ENCODE measurements at places on chromosomes 5 and 9. TPM values are rescaled to one million over a fixed set of nuclear protein-coding genes. Genes with fewer than 3 reads are reported as not detected.

DNA sequence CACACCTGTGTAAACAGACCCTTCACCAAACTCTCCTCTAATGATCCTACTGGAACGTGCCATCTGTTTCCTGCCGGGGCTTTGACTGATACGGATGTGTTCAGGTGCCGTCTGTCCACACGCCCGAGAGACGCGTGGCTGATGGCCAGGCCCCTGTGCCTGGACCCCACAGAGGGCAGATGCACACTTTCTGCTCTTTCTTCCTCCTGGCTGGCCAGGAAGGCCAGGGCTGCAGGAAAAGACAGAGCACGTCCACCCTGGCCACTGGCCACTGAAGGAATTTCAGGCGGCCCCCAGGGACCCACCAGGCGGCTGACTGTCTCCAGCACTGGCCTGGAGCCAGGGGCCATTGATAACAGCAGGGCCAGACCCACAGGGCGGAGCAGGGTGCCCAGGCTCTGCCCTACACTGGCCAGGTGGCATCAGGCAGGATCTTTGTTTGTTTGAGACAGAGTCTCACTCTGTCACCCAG, 3.6 kb upstream of the ENG start:
- no peaks in the 10 kb centered on the region for H3K36me3 ChIP-seq
- no peak overlapping the region for H3K4me3 ChIP-seq
- no peak overlapping the region for H3K27ac ChIP-seq
- no peak for DNase-seq
- no peaks in the 10 kb centered on the region for H3K27me3 ChIP-seq

DNA sequence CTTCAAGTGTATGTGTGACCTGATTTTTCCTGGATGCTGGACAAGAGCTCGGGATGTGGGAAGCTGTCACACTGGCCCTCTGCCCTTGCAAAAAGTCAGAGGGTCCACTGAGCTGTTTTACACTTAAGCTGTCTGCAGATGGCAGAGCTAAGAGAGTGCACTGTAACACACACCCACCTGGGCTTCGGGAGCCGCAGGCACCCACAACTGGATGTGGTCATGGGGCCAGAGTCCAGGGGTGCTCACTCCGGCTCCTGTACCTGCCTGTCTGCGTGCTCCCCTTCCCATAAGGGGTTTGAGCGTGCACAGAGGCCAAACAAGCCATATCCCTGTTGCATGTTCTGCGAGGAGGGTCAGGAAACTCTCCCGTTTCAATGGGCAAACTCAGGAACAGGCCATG, 82.5 kb downstream of the LRRC70 start:
- H3K4me1 ChIP-seq, result no peaks in the 10 kb centered on the region
- H3K27me3 ChIP-seq, result no peaks in the 10 kb centered on the region
- H3K27ac ChIP-seq, result no peak overlapping the region
- DNase-seq, result no peak
- no peaks in the 10 kb centered on the region for H3K36me3 ChIP-seq
- H3K4me3 ChIP-seq, result no peak overlapping the region

DNA sequence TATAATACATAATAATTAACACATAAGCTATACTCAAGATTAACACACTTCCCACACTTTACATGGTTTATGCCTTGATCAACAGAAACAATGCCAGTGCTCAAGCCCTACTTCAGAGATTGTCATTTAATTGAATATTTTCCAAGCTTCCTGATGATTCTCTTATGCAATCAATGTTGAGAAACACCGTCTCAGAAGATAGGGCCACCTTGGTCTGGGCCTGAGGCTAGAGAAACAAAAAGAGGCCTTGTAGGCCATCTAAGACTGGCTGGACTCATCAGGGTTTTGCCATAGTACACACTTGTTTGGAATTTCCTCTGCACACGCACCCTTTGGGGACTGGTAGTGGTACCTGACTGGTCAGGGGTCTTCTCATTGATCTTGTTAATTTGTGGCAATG, 16.3 kb downstream of the C9orf152 start:
- no peak overlapping the region for H3K27ac ChIP-seq
- H3K4me1 ChIP-seq, result no peaks in the 10 kb centered on the region
- DNase-seq, result no peak
- H3K36me3 ChIP-seq, result no peaks in the 10 kb centered on the region
- H3K4me3 ChIP-seq, result no peak overlapping the region

The OR2S2 gene
- total RNA-seq, result not detected

DNA sequence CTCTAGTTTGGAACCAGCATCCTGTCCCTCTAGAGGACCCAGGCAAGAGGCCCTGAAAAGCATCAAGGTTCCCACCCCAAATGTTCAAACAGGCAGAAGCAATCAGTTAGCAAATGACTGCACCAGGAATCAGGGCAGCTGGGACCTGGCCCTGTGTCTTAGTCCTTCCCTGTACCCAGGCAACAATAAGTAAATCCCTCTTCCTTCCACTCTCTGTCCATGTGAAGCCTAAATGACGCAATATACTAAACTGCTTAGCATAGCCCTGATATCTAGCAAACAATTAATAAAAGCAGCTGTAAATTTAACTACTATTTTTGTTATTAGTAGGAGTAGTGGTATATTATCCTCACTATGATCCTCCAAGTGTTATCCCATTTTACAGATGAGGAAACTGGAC, 13.2 kb upstream of the ADRA1B start:
- H3K27ac ChIP-seq, result no peak overlapping the region
- peaks cover 10% of the 10 kb centered on the region for H3K27me3 ChIP-seq
- no peak for DNase-seq
- no peak overlapping the region for H3K4me3 ChIP-seq
- no peaks in the 10 kb centered on the region for H3K36me3 ChIP-seq

The PTPN3 gene
- 0.29 TPM for total RNA-seq

- H3K36me3 ChIP-seq, result no peaks in the 10 kb centered on the region
- H3K27ac ChIP-seq, result peak overlapping the region; percentile 100
- peaks cover 53% of the 10 kb centered on the region for H3K4me1 ChIP-seq
- DNase-seq, result no peak
- peak overlapping the region; percentile 95 for H3K4me3 ChIP-seq
Measured at GRCh38 chr9:3526997-3527940, 1.5 kb upstream of the RFX3 start.

DNA sequence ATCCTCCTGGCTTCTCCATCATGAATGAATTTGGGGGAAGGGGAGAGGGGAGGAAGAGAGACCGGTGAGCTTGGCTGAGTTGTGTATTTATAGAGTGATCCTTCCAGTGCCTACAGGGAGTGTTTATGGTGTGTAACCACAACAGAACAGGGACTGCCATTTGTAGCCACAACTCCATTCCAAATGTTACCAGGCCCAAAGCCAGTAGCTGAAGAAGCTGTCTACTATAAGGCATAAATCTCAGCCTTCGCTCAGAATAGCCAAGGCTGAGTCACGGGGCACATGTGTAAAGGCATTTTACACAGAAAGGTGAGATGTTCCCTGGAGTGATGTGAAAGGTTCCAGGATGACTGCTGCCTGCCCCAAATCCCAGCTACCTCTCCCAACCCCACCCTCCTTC, 2.5 kb downstream of the TMEM252 start:
- no peaks in the 10 kb centered on the region for H3K4me1 ChIP-seq
- no peak for DNase-seq
- H3K36me3 ChIP-seq, result no peaks in the 10 kb centered on the region
- no peaks in the 10 kb centered on the region for H3K27me3 ChIP-seq

The GARIN3 gene
- 0.50 TPM for total RNA-seq

DNA sequence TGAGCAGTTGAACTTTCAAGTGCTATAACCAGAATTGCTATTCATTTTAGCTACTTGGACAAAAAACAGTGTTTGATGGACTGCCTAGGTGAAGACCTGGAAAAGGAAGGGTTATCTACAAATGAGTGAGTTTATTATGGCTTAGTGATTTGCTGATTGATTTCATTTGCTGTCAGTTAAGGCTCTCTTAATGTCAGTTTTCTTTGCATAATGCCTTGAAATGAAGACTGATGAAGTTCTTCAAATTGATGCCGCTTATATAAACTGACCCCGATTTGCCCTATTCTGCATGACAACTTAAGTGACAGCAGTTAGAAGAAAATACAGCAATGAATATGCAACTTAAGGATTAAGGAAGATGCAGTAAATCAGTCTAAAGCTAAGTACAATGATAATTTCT, 332.6 kb downstream of the CCDC171 start:
- no peak overlapping the region for H3K4me3 ChIP-seq
- no peaks in the 10 kb centered on the region for H3K4me1 ChIP-seq
- no peaks in the 10 kb centered on the region for H3K36me3 ChIP-seq

DNA sequence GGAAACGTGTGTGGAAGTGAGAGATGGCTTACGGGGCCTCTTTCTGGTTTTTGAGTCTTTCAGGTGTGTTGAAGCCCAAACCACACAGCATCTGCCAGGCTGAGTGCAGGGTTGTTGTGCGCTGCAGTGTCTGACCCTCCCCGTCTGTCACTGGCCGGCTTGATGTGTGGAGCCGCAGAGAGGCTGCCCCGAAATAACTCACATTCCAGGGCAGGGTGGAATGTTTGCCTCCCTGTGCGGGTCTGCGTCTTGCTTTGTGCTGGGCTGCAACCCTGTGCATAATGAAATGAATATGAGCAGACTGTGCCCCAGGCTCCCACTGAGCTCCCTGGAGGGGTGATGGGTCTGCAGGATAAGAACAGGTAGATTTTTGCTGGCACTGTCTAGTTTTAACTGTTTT, 9.9 kb upstream of the PLEKHG4B start:
- H3K4me3 ChIP-seq, result no peak overlapping the region
- no peaks in the 10 kb centered on the region for H3K36me3 ChIP-seq
- H3K27ac ChIP-seq, result no peak overlapping the region
- H3K4me1 ChIP-seq, result no peaks in the 10 kb centered on the region
- H3K27me3 ChIP-seq, result no peaks in the 10 kb centered on the region

- H3K27ac ChIP-seq, result peak overlapping the region; percentile 74
- no peaks in the 10 kb centered on the region for H3K36me3 ChIP-seq
- no peaks in the 10 kb centered on the region for H3K27me3 ChIP-seq
- peak overlapping the region; percentile 72 for H3K4me3 ChIP-seq
- peaks cover 74% of the 10 kb centered on the region for H3K4me1 ChIP-seq
Measured at GRCh38 chr9:36151316-36152210, 15.0 kb downstream of the GLIPR2 start.
